T-helper 1 cell (primary cell): ENCODE measurements at places on chromosomes 12 and 14.

- DNase-seq: no peak
Observed at GRCh38 chr14:23881282-23881681, 72.3 kb upstream of the DHRS4 start.

GRCh38 chr14:58574623-58575022 lies 63.1 kb upstream of the DACT1 start:
- DNase-seq: no peak

GRCh38 chr14:29649170-29649569 lies 278.5 kb downstream of the PRKD1 start:
- DNase-seq: no peak

DNA sequence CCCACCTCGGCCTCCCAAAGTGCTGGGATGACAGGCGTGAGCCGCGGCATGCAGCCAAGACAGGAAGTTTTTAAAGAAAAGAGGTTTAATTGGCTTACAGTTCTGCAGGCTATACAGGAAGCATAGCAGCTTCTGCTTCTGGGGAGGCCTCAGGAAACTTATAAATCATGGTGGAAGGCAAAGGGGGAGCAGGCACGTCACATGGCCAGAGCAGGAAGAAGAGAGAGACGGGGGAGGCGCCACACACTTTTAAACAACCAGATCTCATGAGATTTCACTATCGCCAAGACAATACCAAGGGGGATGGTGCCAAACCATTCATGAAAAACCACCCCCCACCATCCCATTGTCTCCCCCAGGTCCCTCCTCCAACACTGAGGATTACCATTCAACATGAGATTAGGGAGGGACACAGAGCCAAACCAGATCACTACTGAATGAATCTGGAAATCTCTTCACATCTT lies 14.1 kb downstream of the CCDC63 start:
- DNase-seq: no peak

DNA sequence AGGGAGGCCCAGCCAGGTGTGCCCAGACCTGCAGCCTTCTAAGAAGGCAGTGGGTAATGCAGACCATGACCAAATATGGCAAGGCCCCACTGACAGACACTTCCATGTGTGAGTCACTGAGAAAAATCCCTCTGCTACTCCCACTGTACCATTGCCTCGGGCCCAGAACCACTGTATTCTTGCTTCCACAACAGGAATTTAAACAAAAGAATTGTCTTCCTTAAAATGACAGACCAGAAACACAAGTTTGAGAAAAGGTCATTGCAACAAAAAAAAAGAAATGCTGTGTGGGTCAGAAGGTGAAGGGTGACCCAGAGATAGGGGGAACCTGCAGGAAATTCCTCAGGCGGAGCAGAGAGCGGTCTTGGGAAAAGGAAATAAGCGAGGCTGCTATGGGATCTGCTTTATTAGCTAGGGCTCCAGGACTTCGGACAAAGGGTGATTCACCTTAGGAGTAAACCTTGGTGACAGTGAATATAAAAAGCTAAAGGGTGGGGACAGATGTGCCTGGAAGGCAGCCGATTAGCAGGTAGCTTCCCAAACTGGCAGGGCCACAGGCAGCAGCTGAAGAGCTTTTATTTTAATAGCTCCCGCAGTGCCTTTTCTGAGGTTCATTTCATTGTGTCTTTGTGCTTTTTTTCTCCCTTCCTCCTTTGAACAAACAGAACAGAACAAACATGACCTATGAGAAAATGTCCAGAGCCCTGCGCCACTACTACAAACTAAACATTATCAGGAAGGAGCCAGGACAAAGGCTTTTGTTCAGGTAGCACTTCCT lies 185.3 kb upstream of the BCL2L14 start:
- no peak for DNase-seq

DNA sequence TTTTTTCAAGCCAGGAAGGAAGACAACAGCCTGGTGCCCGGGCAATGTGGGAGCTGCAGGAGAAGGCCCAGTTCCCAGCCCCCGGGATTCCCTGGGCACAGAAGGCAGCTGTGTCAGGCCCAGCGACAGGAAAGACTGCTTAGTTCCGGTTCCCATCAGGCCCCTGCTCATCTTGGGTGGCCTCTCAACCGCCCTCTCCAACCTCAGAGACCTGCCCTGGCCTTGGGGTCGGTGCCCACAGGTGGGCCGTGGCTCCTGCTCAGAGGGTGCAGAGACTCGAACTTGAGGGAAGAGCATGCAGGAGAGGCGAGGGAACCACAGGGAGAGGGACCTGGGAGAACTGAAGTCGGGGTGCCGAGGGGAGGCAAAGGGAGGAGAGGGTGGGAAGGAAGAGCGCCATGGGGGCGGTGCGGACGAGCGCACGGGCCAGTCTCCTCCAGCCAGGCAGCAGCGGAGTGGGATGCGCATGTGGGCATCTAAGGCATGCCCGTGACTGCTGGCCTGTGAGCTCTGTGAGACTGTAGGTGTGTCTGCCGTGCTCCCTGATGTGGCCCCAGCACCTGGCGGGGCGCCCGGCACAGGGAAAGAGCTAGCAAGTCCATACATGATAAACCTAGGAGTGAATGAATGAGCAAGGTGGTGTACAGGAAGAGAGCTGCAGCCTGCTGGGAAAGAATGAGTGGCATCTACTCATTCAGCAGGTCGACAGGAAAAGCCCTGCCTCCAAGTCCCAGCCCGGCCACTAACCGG lies 42.7 kb downstream of the SSH1 start:
- DNase-seq: no peak

DNA sequence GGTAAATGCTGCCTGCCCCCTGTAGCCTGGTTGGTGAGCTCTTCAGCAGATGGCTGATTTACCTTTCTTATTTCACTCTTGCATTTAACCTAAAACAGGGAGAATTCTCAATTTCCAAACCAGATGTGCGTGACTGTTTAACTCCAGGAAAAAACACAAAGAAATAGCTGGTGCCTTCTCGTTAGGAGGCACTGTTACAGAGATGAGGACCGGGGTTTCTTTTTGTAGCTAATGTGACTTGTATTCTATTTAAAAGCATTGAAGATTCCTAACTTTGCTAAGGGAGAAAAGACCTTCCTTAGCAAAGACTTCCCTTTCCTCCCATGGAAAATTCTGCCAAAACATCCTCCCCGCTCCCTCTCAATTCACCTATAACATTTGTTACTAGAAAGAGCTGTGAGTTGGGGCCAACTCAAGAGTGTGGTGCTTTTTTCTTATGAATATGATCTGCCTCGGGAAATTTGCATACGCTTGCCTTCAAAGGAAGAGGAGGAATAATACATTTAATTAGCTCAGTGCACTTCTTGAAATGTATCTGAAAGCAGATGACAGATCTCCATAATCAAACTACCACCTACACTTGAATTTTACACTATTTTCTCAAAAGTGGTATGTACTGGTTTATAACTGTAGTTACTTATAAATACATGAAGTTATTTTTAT lies 102.0 kb upstream of the ARID2 start:
- no peak for DNase-seq

DNA sequence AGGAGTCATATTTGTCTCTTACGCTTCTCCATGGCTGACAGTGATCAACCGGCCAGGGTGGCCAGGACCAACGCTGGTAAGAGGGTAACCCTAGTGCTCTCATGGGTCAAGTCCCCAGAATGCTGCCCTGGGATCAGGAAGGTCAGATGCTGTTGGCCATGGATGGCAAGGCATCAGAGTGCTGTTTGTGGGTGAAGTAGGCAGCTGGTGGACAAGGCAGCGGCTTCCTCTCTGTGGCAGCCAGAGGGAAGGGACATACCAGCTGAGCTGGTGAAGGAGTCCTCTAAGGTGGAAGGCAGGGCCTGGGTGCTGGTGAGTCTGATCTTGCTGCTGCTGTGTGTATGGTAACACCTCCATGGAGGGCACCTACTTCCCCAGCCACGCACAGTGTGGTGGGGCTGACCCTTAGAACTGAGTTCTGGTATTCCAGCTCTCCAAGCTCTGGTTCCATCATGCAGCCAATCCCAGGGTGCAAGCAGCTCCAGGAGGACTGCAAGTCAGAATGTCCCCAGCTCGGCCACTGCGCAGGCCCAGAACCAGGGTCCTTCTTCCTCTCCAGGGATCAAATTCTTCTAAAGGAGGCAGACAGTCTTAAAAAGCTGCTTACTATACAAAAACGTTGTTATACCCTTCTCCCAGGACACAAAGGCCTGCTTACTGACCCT lies 13.4 kb upstream of the SMOC1 start:
- no peak for DNase-seq

DNA sequence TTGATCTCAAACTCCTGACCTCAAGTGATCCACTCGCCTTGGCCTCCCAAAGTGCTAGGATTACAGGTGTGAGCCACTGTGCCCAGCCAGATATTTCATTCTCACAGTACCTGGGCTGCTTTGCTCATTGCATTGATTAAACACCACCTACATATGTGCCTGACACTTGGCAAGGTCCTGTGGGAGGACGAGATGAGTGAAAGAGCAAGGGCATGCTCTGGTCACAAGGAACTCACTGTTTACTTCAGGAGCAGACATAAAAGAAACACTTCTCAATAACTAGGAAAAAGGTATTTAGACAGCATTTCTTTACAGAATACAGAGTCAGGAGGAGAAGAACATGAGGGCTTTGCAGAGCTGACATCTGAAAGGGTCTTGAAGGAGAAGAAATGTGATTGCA lies 91.7 kb downstream of the TMCC3 start:
- no peak for DNase-seq

DNA sequence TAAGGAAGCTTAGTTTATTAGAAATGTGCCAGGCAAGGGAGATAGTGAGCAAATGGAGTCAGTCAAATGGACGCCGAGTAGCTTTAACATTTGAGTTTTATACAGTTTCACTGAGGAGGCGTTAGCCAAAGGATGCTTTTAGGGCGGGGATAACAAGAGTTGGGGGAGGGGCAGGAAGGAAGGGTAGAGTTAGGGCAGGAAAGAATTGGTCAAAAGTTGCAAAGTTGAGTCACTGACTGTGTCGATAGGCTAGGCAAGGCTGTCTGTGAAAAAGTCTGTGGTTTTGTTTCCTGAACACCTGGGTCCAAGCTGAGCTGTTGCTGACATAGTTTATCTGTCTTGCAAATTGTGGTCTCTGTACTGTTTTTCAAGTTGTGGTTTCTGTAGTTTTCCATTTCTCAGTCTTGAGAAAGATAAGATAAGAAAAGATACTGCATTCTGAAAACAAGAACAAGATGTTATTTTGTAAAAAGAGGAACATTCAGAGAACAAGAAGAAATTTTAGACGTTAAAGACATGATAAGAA lies 62.6 kb upstream of the RESF1 start:
- peak; percentile 42 for DNase-seq

DNA sequence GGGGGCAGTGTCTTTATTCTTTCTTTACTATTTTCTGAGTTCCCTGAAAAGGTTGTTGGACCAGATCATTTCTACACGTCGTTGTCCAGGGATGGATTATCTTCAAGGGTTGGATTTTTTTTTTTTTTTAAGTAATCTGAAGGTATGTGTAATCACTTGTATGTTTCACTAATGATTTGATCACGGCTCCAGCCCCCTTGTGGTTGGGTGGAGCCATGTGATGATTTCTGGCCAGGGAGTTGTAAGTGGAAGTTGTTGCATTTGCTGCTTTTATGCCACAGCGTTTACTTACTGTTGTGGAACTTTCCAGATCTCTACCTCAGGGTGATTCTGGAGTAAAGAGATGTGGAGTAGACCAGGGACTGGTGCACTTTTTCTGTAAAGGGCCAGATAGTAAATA lies 390.3 kb downstream of the AACS start:
- DNase-seq: no peak

GRCh38 chr14:67059596-67059995 lies 129.6 kb upstream of the GARIN2 start:
- DNase-seq: no peak

DNA sequence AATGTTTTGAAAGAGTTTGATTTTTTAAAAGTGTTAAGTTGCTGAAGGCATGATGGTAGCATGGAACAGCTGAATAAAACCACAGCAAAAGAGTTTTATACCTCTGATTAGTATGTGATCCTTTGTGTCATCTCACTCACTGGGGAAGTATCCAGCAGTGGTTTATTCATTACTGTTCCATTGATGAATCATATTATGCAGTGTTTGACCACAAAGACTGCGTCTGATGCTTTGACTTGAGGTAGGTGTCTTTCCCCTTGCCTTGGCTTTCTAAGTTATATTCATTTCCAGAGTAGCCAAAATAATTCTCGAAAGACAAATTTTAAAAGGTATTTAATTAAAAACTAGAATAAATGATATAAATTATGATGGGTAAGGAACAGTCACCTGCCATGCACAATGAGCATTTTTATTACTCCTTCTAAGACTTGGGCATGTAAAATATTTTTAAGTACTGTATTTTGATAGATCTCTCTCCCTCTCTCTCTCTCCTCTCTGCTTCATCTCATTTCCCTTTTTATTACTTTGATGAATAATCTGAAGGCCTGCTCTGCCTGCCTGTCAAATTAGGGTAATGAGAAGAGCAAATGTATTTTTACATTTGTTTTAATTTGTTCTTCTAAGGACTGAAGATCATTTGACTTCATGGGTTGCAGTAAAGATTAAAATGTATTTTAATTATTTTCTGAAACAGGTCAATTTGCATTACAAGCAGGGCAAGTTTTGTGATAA lies 164.9 kb downstream of the NAV3 start:
- DNase-seq: peak; percentile 15

- no peak for DNase-seq
Observed at GRCh38 chr12:130198026-130198662, 35.9 kb downstream of the FZD10 start.

DNA sequence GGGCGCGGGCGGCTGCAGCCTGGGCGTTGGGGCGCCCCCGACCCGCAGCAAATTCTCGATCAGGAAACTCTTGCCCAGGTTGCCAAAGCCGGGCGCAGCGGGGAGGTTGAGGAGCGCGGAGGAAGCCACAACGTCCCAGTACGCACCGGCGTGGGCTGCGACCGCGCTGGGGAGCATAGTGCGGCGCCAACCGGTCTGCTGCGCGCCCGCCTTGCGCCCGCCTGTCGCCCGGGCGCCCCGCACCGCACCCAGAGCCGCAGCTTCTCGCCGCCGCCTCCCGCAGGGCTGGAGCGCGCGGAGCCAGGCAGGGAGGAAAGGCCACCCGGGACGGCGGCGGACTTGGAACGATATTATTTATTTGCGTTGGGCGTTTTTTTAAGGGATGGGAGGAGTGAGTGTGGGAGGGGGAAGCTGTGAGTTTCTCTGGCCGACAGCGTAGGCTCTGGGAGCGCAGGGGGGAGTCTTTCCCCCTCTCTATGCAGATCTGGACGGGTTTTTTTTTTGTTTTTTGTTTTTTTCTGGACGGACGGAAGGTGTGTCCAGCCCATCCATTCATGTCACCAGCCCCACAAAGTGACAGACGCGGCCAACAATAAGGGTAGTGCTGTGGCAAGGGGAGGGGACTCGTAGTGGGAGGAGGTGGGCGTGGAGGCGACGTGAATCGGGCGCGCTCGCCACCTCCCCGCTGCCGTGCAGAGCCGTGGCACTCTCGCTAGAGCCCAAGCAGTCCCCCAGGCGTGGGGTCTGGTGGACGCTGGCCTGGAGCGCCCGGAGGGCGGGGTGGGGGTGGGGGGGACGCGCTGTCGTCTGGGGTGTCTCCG lies at the start of gene DBX2:
DBX2 (minus strand) TSS at position 349 of the 821 bp plus-strand sequence; CDS start at position 177, 172 bp downstream.
- no peak for DNase-seq

- DNase-seq: no peak
Observed at GRCh38 chr14:95484296-95484695, 32.2 kb downstream of the SYNE3 start.
